CD4-positive, alpha-beta T cell treated with Interleukin-15 for 1 hour (primary cell): ENCODE measurements at places on chromosomes 6 and 20.

DNA sequence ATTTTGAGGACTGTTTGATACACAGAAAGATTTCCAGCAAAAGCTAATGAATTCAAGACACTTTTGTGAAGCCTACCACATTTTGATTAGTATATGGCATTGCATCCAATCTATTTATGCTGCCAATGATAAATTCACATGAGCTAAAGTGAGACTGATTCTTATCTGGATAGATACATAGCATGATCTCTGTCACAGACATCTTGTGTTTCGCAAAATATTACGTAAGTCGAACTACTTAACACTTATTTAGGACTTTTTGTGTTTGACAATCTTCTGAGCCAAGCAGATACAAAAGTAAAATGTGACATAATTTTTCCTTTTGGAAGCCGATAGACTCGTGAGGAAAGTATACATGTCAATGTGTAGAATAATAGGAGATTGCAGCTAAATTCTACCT lies 251.6 kb downstream of the HACE1 start:
- no peak for DNase-seq

DNA sequence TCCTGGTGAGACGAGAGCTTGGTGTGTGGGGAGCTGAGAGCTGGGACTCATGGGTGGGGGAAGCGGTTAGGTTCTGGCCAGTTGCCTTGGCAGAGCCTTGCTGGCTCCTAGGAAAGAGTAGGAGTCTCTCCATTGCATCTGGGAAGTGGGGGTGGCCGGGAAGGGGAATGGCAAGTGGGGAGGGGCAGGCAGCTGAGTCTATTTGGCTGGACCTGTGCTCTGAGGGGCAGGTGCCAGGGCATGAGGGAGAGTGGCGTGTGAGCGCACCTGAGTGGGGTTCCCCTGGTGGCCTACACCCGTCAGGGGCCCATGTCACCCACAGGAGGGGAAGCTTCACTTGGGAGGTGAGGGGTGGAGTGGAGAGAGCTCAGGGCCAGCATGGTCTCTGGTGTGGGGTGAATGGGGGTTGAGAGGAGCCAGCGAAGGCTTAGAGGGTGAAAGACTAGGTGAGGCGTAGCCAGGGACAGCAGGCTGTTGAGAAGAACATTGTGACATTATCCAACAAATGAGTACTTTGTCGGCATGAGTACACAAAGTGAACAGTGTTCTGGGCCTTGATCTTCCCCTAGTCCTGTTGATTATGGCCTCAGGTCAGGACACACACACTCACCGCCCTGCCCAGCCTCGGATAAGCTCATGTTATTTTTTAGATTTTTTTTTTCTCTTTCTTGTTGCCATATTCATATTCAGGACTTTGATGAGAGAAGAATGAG lies 59.8 kb downstream of the FAM120B start:
- DNase-seq: no peak

DNA sequence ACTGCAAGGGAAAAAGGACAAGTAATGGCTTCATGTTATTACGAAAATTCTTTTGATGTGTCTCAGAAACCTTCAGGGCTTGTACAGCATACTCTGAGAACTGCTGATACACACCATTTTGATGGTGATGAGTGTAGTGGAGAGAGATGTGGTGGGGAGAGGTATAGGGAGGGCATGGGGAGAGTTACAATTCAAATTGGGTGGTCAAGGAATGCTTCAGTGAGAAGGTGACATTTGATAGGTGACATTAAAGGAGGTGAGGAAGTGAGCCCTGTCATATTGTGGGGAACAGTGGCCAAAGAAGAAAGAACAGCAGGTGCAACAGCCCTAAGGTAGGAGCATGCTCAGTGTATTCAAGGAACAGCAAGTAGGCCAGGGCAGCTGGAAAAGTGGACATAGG lies 318.9 kb downstream of the CLIC5 start:
- DNase-seq: no peak

DNA sequence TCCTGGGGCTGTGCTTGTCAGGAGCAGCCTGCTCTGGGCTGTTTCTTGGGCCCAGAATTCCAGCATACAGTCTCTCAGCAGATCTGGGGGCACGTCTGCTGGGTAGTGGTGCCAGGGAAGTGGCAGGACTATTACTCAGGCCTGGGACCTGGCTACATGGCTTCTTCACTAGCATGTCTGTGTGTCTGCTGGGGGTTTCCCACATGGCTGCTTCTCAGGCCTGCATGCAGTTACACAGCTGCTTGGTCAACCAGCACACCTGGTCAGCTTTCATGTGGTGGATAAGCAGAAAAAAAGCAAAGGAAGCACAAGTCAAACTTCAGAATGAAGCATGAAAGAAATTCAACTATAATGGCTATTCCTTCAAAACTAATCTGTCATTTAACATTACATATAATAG lies 316.2 kb upstream of the NOX3 start:
- no peak for DNase-seq

DNA sequence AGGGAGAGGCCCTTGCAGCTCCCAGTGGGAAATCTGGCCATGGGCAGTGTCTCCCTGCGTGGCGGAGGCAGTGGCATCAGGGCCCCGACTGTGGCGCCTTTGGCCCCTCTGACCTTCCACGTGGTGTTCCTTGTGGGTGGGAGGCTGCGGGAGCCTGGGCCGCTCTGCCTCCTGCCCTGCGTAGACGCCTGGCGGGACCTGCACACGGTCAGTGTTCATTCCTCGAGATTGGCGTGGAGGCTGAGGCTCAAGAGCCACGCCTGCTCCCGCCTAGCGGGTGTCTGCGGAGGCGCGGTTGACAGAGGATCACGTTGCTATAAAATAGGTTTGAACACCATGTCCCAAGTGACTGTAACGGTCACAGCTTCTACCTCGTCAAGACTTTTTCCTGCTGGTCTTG lies 14.0 kb downstream of the COL9A3 start:
- no peak for DNase-seq

- no peak for DNase-seq
These were observed 1.9 kb downstream of the HRH3 start for GRCh38 chr20:62217913-62218773.

- DNase-seq: no peak
These were observed 30.8 kb upstream of the PPP1R3G start for GRCh38 chr6:5054245-5054873.

- DNase-seq: no peak
These were observed 338 bp downstream of the SRXN1 start for GRCh38 chr20:652615-653109.

- no peak for DNase-seq
These were observed 118.0 kb upstream of the ASCC3 start for GRCh38 chr6:100999034-100999597.
